Activated naive CD4-positive, alpha-beta T cell (primary cell): ENCODE measurements at places on chromosomes 16 and 17.

DNA sequence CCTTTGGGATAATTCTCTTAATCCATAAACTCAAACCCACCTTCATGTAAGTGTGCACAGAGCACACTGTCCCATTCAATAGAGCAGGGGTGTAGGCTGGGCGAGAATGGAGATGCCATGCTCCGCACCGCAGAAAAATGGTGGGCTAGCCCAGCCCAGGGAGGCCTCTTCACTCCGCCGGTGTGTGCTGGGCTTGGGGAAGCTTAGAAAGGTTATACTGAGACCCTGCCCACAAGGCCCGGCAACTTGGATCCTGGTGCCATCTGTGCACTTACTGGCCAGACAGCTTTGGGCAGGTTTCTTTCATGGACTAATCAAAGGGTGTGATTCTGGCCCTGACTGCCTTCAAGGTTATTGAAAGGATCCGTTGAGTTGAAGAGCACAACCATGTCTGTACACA is 3.7 kb upstream of the STAT5A start:
- DNase-seq = no peak

- DNase-seq = no peak
These were observed 110.5 kb downstream of the ADCY9 start for GRCh38 chr16:4005731-4006130.

GRCh38 chr16:7025616-7026190 is 306.9 kb upstream of the RBFOX1 start:
- DNase-seq = no peak

DNA sequence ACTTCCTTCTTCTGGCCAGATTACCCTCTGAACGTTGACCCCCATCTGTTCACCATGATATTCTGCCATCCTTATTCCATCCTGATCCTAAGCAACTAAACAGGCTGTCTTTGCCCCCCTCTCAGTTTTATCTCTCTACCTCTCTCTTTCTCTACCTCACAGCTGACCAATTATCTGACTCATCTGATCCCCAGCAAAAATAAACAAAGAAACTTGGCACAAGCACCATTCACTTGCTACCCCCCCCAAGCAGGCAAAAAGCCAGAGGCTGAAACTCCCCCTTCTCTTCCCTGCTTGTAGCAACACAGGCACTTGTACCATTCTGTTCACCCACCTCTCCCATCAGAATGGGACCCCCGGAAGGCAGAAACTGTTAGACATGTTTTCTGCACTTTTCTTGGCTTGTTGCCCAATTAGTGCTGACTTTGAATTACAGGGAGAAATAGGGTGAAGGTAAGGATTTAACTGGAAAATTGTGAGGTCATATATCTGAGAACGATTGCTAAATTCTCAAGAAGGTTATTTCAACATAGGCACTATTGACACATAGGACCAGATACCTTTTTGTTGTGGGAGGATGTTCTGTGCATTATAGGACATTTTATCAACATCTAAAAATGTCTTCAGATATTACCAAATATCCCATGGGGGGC is 163.2 kb downstream of the TOX3 start:
- DNase-seq = no peak

DNA sequence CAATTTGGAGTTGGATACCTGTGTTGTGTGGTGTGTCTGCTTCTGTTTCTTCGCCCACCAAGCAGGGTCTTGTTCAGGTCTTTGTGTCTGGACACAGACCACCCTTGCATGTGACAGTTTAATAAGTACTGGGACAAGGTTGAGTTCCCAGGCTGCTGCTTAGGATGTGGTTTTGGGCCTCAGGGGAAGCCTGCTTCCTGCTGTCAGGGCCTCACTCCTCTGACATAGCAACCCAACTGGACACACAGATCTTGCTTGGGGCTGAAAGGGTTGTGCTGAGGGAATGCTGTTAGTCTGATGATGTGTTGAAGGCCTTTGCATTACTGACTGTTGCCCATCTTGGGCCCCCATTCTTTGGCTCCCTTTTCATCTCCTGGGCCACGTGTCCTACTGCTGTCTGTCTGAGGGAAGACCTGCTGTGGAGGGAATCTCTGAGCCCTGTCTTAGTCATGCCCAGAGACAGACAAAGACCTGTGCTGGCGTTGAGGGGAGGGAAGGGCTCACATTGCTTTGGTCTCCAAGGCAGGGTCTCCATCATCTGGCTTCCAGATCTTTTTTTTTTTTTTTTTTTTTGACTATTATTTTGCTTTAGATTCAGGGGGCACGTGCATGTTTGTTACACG is 4.7 kb upstream of the TGFB1I1 start:
- no peak for DNase-seq

DNA sequence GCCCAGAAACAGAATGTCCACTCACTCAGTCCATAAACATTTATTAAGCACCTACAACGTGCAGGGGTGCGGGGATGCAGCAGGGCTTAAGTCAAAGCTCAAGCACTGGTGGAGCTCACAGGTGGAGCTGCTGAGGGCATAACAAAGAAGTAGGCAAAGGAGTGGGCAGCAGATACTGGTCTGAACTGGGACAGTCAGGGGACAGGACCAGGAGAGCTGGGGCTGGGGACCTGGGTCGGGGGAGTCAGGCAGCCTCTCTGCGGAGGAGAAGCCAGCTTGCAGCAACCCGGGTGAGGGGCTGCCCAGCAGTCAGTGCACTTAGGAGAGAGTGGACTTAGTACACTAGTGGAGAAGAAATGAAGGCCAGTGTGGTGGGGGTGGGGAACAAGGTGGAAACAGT is 10.0 kb upstream of the TNFRSF13B start:
- no peak for DNase-seq

- no peak for DNase-seq
These were observed 878.0 kb downstream of the KCNJ18 start for GRCh38 chr17:22570144-22570845.

GRCh38 chr17:81419319-81419885 is 24.1 kb downstream of the BAHCC1 start:
- DNase-seq = no peak

- DNase-seq = no peak
These were observed 17.4 kb downstream of the DUSP14 start for GRCh38 chr17:37507111-37507510.

DNA sequence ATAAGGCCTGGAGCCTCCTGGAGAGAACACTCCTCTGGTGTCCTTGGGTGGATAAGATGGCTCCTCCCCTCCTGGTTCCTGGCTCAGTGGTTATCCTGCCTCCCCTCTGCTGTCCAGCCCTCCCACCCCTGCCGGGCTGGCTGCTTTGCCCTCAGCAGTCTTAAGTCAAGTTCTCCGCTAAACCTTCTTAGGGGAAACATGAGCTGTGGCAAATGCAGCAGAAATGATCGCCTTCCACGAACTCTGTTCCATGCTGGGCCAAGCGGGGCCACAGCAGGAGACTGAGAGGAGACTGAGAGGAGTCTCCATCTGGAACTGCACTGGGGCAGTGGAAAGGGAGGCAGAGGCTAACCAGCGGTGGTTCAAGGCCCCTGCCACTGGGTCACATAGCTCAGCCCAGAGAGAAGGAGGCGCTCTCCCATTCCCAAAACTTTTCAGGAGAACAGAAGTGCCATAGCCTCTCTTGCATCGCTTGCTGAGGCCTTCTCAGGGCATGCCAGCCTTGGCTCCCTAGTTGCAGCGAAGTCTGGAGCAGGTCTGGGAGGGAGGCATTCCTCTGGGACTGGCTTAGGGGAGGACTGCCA is 26.9 kb downstream of the TNS4 start:
- no peak for DNase-seq

DNA sequence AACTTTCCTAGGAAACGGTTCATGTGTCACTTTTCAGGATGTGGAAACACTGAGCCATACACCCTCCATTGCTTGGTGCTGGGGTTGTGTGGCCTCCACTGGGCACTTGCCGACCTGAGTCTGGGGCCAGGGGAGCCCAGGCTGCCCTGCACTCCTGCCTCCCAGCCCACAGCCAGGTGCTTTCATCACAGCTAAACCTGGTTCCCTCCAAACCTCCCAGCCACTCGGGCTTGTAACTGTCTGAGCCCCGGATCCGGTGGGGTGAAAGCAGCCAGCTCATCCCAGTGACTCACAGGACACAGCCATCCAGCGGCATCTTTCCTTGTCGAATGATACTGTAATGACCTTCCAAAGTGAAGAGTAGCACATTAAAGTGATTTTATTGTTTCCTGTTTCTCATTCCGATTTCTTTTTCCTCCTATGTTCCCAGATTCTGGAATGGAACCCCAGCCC is 19.8 kb downstream of the CARHSP1 start:
- no peak for DNase-seq

DNA sequence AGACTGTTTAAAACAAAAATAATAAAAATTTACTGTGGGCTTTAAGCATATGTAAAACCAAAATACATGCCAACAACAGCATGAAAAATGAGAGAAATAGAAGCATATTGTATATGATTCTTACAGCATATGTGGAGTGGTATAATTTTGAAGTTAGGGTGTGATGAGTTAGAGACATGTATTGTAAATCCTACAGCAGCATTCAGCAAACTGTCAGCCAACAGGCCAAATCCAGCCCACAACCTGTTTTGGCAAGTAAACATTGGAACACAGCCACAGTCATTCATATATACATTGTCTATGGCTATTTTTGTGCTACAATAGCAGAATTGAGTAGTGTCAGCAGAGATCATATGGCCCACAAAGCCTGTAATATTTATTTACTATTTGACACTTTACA is 42.3 kb downstream of the ZNF18 start:
- DNase-seq = no peak

- no peak for DNase-seq
These were observed 140.6 kb downstream of the VPS53 start for GRCh38 chr17:574061-574460.

GRCh38 chr16:4472880-4473279 is 1.5 kb downstream of the NMRAL1 start:
- no peak for DNase-seq

DNA sequence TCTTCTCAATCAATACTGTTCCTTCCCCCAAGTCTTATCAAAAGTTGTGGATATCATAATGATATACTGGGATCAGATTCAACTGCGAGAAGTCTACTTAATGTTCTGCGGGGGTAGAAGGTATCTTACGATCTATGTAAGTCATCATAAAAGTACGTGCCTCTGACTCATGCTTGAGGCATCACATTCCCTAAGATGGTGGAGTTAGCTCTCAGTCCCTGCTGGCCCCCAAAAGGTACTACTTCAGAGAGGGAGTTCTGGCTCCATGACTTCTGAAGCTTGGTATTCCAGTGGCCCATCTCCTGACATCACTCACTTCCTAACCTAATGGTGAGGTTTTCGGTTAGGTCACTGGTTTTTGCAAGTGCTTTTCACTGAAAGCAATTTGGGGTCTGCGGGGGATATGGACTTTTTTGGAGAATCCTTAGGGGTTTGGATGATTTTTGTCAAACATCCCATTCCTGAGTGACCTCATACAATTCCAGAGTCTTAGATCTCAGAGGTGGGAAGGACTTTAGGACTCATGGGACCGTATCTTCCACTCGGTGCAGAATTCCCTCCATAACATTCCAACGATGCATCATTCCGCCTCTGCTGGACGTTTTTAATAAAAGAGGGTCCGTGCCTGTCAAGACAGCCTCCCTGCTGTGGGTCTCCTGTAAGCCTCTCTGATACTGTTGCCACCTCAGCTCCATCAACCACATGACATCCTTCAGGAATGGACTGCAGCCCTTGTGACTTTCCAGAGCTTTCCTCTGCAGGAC is 74.3 kb downstream of the DYNLRB2 start:
- DNase-seq = no peak

GRCh38 chr17:63082952-63083351 is 116.9 kb downstream of the TANC2 start:
- no peak for DNase-seq

DNA sequence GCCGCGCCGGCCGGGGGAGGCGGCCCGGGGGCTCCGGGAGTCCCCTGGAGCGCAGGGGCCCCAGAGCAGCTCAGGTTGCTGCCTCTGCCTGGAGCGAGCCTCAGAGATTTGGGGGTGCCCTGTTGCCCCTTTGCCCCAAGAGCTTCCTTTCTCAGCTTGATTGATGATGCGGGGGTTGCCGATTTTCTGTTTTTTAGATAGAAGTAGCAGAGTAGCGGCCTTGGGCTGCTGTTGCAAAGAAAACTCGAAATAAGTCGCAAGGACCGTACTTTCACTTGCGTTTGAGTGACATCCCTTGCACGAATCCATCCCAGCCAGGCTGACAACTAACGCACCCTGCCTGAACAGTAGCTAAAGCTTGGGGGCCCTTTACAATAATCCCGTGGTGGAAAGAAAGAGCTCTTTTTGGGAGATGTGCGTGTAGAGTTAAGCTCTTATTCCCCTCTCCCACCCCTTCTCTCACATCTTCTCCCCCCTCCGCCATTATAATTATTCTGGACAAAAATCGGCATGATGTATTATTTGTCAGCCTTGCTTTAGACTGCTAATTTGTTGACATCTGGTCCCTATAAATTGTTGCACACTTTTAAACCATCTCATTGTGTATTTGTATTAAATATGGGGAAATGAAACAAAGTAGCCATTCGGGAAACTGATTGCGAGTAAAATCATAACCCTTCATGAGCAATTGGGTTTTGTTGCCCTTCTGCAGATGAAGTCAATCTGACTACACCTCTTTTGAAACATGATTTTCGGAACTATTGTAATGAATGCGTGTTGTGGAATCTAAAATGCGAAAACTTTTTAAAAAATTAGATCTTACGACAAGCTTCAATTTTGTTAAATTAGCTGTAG is 873 bp downstream of the USP10 start:
- peak; percentile 13 for DNase-seq

DNA sequence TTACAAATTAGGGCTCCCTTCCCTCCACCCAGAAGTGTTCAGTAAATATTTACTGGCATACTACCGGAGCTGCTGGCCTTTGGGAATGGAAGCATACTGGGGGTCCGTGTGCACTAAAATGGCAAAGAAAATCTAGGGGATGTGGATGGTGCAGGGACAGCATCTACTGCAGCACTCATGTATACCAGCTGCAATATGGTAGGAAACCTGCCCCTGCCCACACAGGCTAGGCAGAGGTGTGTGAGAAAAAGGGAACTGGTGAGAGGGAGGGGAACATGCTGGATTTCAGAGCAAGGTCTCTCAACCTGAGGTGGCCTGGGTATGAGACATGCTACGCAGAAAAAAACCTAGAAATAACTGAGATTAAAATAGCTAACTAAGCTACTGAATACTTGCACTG is 145.4 kb downstream of the CDH13 start:
- no peak for DNase-seq

- DNase-seq = no peak
These were observed 20.9 kb downstream of the HSD11B2 start for GRCh38 chr16:67451704-67452435.

GRCh38 chr17:37745801-37746426 is 1.1 kb upstream of the HNF1B start:
- DNase-seq = no peak

GRCh38 chr17:44599298-44600175 is 42.3 kb downstream of the FZD2 start:
- no peak for DNase-seq

DNA sequence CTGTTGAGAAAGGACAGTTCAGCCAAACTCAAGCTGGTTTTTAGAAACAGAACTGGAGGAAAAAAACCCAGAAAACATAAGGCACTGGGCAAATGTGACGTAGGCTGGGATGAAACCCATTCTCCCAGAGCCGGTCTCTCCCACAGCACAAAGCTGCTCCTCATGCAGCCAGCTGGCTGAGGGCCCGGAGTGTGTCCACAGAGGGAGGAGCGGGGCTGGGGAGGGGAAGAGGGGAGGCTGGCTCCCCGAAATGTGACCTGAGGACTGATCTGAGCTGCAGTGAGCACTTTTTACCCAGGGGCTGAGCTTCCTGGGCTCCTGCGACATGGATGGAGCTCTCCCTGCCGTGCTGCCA is 20.8 kb downstream of the FOXF1 start:
- no peak for DNase-seq
